ENCODE measurements at places on chromosomes 12 and 14.

- no peak for DNase-seq
Observed at GRCh38 chr12:119869720-119870119, 7.4 kb downstream of the CIT start.

GRCh38 chr12:51522696-51523095 lies 68.3 kb upstream of the SCN8A start:
- no peak for DNase-seq

DNA sequence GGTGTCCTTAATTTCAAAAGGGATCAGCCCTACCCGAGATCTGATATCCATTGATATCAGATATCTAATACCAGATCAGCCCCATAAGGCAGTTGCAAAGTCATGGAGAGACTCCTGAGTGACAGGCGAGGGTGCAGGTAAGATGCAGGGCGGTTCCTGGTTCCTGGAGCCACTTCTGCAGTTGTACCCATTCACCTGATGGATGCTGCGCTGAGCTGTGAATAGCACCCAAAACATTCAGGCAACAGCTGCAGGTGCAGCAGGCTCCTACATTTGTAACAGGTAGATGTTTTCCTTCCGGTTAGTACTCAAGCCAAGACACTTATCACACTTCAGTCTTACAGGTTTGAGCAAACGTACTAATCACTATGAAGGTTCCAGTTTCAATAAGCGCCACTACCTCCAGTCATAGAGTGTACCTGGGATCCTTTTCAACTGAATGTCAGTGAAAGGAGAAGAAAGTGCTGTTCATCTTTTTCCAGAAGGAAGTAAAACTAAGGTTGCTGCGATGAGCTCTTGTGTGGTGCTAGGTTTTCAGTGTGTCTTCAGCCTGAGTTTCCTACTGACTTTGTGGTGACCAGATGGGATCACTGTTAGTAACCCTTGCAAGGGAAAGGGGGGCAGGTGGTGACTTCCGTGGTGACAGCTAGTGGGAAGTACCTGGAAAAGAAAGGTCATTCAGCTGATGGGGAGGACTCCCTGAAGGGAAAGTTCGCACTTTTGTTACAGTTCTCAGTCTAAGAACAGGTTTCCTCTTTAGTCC lies 1.9 kb downstream of the ATP6V0A2 start:
- no peak for DNase-seq

DNA sequence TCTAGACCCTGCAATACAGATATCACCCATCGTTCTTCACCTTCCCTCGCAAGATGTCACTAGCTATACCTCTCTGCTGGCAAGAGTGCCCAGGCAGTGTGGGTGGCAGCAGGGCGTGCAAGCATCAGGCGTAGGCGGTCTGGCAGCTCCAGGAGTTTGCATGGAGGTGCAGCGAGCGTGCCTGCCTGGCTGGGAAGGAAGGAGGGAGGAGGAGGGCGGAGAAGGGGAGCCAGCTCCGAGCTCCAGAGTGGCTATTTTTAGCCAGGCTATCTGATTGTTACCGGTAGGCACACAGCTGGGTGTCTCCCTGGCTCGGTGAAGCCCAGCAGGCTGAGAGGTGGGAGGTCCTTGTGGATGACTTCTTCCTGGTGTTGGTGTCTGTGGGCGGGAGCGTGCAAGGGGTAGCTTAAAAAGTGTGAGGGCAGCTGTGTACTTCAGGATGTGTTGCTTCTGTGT lies 6.2 kb downstream of the FOXJ2 start:
- peak; percentile 75 for DNase-seq

- no peak for DNase-seq
Observed at GRCh38 chr12:24499151-24500146, 449.5 kb downstream of the BCAT1 start.

- DNase-seq = no peak
Observed at GRCh38 chr14:94384342-94384741, 4.1 kb downstream of the SERPINA1 start.
